ENCODE measurements at places on chromosomes 5 and 9.

- no peak for DNase-seq
Observed at GRCh38 chr9:14304259-14304658, 9.7 kb downstream of the NFIB start.

GRCh38 chr9:137243626-137244485 lies 2.8 kb downstream of the TUBB4B start:
- no peak for DNase-seq

- DNase-seq: no peak
Observed at GRCh38 chr5:158855510-158855909, 244.2 kb downstream of the EBF1 start.

- no peak for DNase-seq
Observed at GRCh38 chr9:114316605-114317230, 6.2 kb upstream of the ORM1 start.

DNA sequence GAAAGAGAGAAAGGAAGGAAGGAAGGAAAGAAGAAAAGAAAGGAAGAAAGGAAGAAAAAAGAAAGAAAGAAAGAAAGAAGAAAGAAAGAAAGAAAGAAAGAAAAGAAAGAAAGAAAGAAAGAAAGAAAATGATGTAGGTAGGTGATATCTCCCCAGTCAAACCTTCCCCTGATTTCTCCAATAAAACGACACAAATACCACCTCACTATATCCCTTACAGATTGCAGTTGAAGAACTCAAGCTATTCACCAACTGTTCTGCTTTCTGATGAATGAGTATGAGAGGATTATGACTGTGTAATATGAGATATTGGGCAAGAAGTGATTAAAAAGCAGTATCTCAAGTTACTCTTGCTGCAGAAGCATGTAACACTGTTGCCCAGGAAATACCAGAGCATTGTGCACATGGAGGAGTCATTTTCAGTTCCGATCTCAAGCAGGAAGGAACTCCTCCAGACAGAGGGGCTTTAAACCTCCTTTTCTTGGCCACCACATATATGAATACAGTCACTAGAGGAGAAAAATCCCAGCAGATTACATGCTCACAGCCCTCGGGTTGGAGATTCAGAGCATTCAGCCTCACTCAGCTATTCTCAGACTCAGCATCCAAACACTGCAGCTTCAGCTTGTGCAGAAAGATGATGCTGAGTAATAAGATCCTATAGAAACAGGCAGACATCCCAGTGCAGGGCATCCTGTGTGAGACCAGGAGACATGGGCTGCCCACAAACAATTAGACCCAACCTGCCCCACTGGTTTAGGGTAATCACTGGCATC lies 61.4 kb downstream of the UGCG start:
- no peak for DNase-seq

DNA sequence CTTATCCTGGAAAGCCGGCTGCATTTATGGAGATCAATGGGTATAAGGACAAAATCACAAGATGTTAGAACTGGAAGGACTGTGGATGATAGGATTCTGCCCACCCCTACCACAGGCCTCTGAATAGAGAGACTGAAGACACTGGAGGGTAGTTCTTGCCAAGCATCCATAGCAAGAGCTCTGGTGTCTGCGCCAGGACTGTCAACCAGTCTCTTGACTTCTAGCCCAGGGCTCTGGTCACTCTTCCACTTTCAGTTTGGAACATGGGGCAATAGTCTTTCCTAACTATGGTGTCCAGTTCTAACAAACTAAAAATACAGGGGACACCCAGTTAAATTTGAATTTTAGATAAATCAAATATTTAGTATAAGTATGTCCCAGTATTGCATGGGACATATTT lies 23.4 kb downstream of the LARP1 start:
- no peak for DNase-seq

GRCh38 chr5:6785161-6785860 lies 72.1 kb downstream of the TENT4A start:
- DNase-seq: no peak

- no peak for DNase-seq
Observed at GRCh38 chr9:119009249-119009648, 360.0 kb downstream of the BRINP1 start.

DNA sequence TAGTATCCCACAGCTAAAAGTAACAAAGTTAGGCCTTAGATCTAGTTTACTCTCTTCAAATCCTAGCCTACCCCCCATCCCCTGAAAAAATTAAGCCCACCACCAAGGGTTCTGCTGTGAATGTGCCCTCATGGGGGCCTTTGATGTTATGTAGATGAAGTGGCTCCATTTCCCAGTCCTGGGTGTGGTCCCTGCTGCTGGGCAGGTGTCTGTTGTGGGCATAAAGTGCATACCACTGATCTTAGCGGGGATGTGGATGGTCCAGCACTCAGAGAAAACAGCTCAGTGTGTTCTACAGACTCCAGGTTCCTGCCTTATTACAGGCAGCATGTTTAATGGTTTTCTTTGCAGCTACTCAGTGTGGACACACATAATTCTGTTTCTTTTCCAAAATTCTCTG lies 1.9 kb downstream of the PCBD2 start:
- no peak for DNase-seq

GRCh38 chr9:4017749-4018491 lies 281.9 kb downstream of the GLIS3 start:
- no peak for DNase-seq

All from GOT3 (cell line).